ENCODE measurements at places on chromosomes 16 and 17.

- peak; percentile 72 for DNase-seq
These were observed 32.4 kb upstream of the EFCAB13 start for GRCh38 chr17:47291242-47291873.

- no peak for DNase-seq
These were observed 22.2 kb downstream of the KRT23 start for GRCh38 chr17:40915199-40915661.

- no peak for DNase-seq
These were observed 4.2 kb upstream of the CBX4 start for GRCh38 chr17:79843474-79843815.

GRCh38 chr16:14483819-14484385, 146.2 kb downstream of the PARN start:
- DNase-seq: no peak

DNA sequence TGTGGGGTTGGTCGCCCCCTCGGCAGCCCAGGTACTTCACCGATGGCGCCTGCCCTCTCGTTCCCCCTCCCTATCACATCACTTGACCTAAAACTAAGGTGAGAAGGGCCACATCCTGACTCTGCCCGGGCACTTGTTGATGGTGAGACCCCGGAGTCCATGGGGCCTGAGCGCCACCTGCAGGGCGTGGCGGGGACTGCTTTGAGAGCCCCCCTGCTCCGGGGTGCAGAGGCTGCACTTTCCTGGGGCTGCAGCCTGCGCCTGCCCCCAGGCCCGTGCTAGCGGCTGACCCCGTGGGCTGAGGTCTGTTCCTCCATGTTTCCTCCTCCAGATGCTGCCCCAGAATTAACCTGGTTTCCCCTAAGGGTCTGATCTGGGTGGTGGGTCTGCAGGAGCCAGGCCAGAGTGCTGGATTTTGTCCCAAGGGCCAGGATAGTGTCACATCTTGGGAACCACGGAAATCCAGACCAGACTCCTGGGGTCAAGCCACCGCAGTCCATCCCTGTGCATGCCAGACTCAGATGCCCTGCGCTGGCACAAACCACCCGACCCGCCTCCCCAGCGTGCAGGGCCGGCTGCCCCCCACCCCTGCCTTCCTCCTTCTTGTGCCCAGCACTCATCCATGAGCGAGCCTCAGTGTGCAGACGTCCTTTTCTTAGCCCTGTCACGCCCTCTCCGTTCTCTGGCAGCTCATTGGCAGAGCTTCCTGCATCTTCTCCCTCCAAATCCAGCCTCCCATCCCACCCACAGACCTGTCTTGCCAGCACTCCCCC, 2.7 kb downstream of the NDUFAF8 start:
- peak; percentile 70 for DNase-seq

DNA sequence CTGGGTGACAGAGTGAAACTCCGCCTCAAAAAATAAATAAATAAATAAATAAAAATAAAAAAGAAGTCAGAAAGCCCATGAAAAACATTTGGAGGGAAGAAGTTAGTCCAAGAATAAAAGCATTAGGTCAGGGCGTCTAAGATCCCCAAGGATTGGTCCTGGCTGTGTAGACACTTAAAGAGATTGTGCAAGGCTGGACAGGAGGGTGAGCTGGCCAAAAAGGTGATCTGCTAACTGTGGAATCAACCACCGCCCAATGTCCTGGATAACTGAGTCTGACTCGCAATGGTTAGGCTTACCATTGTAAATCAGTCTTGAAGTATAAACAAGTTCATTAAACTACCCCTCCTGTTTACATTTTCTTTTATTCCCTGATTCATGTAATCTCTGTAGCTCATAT, 8.8 kb upstream of the ABCA8 start:
- DNase-seq: no peak

- DNase-seq: no peak
These were observed 833 bp downstream of the WSCD1 start for GRCh38 chr17:6070913-6071511.

GRCh38 chr17:42459256-42459800, 650 bp downstream of the ATP6V0A1 start:
- DNase-seq: peak; percentile 85

- DNase-seq: no peak
These were observed 7.3 kb upstream of the ALOX15 start for GRCh38 chr17:4648741-4649140.

DNA sequence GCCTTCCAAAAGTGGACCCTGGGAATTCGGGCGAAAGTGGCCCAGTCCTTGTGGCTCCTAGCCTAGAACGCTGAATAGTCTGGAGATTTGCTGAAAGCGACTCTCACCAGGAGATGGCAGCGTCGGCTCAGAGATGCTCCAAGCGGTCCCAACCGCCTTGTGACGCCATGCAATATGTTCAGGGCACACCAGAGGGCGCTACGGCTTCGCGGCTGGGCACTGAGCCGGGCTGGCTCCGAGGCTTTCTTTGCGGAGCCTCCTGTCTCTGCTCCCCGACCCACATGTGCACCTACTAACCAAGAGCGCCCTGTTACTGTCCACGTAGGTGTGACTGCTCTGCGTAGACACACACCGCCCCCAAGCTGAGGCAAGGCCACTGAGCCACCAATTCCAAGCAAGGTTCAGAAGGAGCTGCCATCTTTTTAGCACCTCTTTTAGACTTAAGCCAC, 36.9 kb downstream of the SYCE1L start:
- peak; percentile 81 for DNase-seq

GRCh38 chr17:52298881-52299280, 140.4 kb upstream of the CA10 start:
- DNase-seq: no peak

- DNase-seq: no peak
These were observed 16.0 kb downstream of the CD7 start for GRCh38 chr17:82301300-82301915.

GRCh38 chr16:66256919-66257318, 109.6 kb upstream of the CDH5 start:
- no peak for DNase-seq

DNA sequence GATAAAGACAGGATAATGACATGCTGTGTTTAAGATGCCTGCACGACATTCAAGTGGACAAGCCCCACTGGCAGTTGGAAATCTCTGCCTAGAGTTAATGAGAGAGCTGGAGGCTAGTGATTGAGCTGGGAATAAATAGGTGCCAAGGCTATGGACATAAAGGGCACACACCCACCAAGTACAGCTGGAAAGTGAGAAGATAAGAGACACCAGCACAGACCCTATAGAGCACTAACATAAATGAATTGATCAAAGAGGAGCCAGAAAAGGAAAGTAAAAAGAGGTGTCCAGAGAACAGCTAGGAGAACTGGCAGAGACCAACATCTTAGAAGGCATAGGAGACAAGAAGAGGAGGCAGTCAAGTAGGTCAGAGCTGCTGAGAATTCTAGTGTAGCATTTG, 101.2 kb downstream of the YPEL2 start:
- no peak for DNase-seq

GRCh38 chr17:73261952-73262675, 434 bp upstream of the CPSF4L start:
- DNase-seq: no peak

- no peak for DNase-seq
These were observed 10.6 kb downstream of the GTF3C1 start for GRCh38 chr16:27539120-27539519.

GRCh38 chr17:45022655-45023339, 28.6 kb downstream of the DCAKD start:
- DNase-seq: no peak

- peak; percentile 94 for DNase-seq
These were observed at the start of gene ALG1 for GRCh38 chr16:5071681-5072333. Gene ALG1, plus strand, starts transcription at chr16:5071843. Its CDS starts 7 bp downstream, at chr16:5071850.

DNA sequence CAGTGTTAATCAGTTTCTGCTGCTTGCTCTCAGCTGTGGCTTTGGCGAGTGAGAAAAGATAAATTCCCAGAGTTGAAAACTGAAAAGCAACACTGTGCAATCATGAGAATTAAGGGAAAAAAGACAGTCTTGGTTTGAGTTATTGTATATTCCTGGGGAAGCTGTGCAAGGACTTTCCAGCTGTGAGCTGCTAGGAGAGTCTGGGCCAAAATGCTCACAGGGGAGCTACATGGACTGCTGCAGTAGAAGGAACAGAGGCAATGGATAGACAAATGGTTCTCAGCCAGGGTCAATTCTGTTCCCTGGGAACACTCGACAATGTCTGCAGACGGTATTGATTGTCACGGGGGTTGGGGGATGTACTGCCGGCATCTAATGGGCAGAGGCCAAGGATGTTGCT, 102.0 kb upstream of the ADAMTS18 start:
- no peak for DNase-seq

GRCh38 chr17:2704890-2705248, 6.7 kb downstream of the CLUH start:
- no peak for DNase-seq

GRCh38 chr16:1333149-1333812, at the start of gene BAIAP3:
Gene BAIAP3, plus strand, starts transcription at chr16:1333645. Its CDS starts 4,905 bp downstream, at chr16:1338550.
- DNase-seq: peak; percentile 48

DNA sequence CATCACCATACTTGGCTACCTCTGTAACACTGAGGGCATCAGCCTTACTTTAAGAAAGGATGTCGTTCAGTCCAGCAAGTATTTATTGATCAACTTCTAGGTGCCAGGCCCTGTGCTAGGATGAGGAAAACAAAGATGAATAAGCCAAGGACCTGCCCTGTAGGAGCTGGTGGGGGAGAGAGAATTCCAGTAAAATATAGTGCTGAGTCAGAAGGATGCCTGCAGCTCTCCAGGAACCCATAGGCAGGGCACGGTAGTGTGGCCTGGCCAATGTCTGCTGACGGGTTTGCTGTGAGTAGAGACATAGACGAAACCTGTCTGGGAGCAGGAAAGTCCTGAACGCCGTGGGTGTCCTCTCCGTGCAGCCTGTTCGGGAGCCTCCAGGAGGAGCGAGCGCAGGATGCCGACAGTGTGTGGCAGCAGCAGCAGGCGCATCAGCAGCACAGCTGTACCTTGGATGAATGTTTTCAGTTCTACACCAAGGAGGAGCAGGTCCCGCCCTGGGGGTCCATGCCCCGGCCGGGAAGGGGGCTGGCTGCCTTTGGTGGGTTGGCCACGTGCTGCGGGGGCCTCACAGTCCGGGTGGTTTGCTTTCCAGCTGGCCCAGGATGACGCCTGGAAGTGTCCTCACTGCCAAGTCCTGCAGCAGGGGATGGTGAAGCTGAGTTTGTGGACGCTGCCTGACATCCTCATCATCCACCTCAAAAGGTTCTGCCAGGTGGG, 55.6 kb downstream of the USP43 start:
- DNase-seq: no peak

DNA sequence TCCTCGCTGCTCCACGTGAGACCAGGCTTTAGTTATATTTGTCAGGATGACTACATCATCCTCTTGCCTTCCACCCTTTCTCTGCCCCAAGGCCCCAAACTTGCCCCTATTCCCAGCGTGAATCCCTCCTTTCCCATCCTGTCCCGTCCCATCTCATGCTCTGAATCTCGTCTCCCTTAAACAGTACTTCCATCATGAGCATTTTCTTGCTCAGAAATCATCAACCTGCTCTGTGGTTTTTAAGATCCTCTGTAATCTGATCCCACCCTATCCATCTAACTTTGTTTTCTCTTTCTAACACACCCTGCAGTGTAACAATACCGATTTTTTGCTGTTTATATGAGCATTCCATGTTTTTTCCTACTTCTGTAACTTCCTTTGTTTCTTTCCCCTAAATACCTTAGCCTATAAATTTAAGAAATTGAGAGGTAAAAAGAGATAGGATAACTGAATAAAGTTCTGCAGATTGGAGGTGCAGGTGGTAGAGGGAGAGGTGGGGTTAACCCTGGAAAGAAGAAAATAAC, 39.7 kb downstream of the MRTFB start:
- DNase-seq: no peak

DNA sequence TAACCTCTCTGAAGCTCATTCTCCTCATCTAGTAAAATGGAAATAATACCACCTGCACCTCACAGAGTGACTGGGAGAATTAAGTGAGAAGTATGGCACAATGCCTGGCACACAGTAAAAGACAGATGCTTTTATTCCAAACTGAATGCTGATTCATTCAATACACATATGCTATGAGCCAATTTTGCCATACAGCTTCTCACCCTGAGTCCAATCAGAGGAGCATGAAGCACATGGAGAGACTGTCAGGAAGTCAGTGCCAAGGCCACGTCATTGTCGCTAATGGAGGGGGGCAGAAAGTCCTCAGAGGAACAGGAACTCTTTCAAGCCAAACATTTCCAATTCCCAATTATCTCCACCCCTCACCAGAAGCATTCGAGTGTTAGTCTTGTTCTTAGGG, 11.6 kb downstream of the MKS1 start:
- no peak for DNase-seq

DNA sequence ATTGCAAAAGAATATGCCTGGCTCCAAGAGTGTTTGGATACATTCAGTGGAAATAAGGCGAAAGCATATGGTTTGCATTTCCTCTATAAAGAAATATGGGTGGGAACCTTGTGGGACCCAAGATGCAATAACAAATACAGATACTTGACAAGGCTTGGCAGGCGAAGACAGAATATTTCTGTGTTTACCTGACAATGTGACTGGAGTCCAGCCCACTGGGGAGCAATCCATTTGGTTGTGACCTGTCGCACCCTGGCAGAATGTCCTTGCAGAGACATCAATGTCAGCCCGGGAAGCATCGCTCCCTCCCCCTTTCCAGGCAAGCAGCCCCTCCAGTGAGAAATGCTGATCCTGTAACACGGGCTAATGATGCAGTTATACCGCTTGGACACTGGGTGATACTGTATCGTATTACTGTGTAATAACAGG, 296.6 kb downstream of the MAF start:
- DNase-seq: no peak

- peak; percentile 6 for DNase-seq
These were observed 432.7 kb upstream of the ASIC2 start for GRCh38 chr17:33725675-33726271.

DNA sequence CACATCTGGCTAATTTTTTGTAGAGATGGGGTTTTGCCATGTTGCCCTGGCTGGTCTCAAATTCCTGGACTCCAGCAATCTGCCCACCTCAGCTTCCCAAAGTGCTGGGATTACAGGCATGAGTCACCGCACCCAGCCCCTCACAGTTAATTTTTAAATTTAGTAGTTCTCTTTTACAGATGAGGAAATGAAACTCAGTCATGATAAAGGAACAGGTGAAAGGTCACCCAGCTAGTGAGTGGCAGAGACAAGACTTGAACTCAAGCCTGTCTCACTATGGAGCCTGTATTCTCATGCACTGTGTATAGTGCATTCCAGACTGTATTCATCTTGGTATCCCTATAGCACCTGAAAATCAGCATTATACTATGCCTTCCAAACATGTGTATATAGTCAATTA, 77.1 kb upstream of the WSB1 start:
- no peak for DNase-seq

DNA sequence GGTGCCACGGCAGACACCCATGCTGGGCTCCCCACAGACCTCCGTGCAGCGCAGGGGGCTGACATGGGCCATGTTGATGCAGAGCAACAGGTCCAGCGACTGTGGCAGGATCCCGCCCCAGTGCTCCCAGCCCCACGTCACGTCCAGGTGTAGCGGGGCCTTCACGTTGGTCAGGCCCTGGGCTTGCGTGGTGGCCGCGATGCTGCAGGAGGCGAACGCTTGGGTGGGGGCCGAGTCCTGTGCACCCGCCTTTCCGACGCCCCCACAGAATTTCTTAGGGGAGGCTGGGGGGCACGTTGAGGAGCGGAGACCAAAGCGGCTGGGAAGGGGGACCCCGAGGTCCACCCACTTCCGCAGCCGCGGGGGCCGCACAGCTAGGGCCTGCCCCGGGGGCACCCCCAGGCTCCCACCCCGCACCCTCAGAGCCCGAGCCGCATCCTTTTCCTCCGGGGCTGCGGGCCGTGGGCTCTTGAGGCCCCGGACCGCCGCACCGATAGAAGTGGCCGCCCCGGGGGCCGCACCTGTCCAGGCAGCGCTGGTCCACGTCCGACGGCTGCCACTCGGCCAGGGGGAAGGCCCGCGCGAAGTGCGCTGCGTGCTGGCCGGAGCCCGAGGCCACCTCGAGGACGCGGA, 416 bp downstream of the METTL26 start:
- DNase-seq: peak; percentile 30

- DNase-seq: no peak
These were observed 24.9 kb downstream of the MRTFB start for GRCh38 chr16:14095883-14096551.
